Hematopoietic multipotent progenitor cell (in vitro differentiated cells): ENCODE measurements at places on chromosomes 2 and 18.

DNA sequence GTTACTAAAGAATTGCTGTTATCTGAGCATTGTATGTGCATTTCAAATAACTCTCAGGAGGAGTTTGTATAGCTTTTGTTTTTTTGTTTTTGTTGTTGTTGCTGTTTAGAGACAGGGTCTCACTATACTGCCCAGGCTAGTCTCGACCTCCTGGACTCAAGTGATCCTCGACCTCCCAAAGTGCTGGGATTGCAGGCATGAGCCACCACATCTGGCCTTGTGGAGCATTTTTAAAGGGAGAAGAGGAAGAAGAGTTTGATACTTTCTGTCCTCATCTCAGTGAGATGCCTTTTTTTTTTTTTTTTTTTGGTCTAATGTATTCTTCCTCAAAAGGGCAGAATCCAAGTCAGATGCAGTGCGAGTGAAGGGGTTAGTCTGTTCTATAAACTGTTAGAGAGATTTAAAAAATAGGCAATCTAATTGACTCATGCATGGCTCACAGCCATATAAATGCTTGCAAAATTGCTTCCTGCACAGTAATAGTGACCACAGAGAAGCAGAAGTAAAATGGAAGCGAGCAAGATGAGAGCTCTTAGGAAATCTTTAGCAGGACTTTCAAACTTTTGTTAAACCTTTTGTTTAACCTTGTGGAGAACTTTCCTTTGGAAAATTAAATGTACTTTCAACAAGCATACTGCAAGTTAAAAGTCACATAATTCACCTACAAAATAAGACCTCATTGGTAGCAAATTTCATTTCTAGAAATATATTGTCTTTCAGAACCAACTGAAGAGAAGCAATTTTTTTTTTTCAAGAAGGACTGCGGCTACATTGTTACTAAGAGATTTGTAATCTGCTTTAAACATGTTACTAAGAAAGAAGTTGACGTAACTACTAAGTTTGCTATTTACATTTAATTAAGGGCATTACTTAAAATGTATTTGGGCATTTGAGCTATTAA is 52.3 kb upstream of the ROCK1 start:
- DNase-seq: no peak

GRCh38 chr2:159715451-159715850 is 3.1 kb downstream of the MARCHF7 start:
- no peak for DNase-seq

GRCh38 chr2:203167751-203168150 is 71.1 kb upstream of the CYP20A1 start:
- DNase-seq: no peak

- DNase-seq: no peak
Measured at GRCh38 chr2:60518567-60518966, 34.9 kb downstream of the BCL11A start.

DNA sequence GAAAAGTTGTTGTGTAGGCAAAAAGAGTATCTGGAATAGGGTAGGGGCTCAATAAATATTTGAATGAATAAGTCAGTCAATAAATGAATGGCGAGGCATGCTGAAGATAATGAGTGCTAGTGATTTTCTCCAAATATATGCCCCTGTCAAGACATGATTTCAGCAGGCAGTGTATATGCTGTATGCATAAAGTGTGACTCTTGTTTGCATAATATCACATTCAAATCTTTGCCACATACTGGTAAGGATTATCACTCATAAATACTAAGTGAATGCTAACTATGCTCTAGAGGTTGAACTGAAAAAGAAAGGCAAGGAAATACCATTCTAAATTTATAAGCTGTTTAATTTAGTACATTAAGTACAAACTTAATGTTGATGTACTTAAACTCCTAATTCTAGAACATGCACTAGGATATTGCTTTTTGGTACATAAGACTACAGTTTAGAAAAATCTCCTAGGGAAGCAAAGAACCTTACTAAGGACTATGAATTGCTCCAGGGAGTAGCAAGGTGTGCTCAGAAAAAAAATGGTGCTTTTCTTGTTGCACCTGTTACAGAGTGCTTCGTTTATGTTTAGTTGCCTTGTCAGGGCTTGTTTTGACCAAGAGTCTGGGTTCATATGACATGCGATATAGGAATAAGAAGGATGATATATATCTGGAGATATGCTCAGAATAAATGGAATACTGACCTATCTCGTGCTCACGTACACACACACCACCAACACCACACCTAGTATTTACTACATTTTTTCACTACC is 224.0 kb upstream of the TANK start:
- no peak for DNase-seq

DNA sequence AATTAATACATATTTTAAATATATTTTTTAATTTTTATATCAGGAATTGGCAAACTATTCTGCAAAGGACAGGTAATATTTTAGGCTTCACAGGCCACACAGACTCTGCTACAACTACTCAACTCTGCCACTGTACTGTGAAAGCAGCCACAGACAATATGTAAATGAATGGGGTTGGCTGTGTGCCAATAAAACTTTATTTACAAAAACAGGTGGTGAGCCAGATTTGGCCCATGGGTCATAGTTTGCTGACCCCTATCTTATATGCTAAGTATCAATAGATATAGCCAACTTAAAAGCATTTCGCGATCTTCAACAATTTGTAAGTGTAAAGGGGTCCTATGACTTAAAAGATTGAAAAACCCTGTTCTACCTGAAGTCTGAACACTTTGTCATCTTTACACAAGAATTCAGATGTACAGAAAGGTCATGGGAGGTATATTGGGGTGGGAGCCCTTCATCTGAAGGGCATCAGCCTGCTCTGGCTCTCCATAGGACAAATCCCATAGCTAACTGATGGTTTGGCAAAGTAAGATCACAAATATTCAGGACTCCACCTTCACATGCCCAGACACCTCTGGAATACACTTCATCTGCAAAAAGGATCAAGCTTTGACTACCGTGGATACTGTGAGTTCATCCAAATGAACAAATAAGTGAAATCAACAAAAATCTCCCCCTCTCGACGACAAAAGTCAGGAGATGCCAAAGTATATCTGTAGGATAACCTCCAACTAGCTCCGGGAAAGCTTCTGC is 65.9 kb downstream of the C1D start:
- no peak for DNase-seq

DNA sequence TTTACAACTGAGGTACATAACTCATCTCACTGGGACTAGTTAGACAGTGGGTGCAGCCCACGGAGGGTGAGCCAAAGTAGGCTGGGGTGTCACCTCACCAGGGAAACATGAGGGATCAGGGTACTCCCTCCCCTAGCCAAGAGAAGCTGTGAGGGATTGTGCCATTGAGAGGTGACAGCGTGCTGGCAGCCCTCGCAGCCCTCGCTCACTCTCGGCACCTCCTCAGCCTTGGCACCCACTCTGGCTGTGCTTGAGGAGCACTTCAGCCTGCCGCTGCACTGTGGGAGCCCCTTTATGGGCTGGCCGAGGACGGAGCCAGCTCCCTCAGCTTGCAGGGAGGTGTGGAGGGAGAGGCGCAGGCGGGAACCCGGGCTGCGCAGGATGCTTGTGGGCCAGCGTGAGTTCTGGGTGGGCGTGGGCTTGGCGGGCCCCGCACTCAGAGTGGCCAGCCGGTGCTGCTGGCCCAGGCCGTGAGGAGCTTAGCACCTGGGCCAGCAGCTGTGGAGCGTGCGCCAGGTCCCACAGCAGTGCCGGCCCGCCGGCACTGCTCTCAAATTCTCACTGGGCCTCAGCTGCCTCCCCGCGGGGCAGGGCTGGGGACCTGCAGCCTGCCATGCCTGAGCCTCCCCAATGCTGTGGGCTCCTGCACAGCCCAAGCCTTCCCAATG is 44.5 kb upstream of the FAM110C start:
- DNase-seq: no peak

GRCh38 chr18:58513615-58514335 is 115.1 kb downstream of the ALPK2 start:
- DNase-seq: no peak

DNA sequence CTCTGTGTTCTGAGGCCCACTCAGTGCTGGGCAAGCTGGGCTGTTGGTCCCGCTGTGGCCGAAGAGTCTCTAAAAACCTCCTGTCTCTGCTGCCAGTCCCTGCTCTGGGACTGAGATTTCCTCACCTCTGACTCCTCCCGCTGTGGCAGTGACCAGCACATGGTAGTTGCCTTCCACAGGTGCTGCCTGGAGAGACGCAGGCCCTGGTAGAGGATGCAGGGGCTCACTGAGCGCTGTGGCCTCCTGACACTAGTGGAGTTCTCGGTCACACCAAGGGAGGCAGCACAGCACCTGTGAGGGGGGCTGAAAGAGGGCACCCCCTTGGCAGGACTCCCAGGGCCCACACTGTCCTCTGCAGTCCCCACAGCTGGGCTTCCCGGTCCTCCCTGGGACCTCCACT is 3.8 kb upstream of the ASB1 start:
- no peak for DNase-seq

DNA sequence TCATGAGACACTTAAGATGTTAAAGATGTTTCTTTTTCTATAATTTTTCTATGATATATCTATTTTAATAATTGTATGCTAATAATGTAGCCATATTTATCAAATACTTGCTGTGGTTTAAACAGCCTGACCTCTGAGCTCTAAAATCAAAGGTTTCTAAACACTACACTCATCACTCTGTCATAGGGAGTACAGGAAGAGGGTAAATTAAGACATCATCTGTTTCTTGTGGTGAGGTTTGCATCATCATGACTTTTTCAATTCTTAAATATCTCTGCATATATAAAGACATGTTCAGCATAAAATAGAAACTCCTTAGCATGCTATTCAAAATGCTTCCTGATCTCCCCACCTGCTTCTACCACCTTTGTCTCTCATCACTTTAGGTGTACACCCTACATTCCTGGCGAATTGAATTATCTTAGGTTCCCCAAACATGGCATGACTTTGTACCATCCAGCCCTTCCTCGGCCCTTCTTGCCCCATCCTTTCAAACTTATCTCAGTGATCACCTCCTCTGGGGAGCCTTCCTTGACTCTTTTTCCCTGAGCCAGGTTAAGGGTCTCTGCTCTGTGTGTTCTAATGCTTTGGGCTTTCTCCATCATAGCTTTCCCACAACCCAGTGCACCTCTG is 105.3 kb upstream of the TTN start:
- DNase-seq: no peak

DNA sequence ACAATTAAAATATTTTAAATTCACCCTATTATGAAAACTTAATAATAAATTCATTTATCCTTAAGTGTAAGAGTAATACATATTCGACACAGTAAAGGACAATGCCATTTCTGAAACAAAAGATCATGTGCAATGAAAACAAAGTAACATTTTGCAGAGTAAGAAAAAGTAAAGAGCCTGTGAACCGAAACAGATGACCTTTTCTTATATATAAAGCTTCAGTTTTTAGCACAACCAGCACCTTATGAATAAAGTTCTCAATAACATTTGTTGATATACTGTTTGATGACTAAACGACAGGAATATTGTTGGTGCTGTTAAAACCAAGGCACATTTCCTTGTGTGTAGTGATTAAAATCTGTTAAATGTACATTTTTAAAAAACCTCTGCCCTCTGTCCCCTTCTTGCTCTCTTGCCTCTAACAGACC is 1.5 kb downstream of the PELI1 start:
- no peak for DNase-seq

DNA sequence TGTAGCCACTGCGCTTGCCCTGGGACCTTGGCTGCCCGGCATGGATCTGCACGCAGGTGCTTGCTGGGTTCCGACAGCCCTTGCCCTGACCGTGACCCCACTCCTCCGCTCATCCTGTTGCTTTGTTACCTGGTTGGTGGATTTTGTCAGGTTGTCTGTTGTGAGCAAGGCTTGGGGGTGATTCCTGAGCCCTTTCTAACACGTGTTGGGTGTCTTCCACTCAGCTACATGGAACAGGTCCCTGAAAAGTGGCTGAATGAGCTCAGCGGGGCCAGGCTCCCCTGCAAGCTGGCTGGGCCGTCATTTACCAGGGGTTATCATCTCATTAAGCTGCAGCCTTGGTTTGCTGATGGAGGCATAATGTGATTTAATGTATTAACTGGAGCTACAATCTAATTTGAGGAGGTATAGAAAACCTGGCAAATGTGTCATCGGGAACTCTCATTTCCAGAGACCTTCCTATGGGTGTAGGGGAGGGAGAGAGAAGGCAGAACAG is 24.6 kb downstream of the RAMP1 start:
- DNase-seq: no peak

DNA sequence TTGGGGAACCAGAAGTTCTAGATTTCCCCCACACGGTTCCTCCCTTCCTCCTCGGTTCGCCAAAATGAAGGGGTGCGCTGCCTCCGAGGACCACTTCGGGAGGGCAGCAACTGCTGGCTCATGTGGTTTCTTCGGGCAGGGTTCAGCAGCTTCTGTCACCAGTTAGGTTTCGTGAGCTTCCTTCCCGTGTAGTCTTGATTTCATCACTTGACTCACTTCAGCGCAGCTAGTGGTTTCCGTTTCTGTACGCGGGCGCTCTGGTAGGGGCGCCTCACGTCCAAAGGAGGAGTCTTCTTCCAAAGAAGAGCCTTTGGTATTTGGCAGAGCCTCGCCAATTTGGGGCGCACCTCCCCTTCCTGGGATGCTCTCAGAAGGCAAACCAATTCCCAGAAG is 485 bp upstream of the GALNT3 start:
- DNase-seq: peak; percentile 87

GRCh38 chr18:54973046-54973445 is 13.8 kb upstream of the CCDC68 start:
- DNase-seq: no peak

DNA sequence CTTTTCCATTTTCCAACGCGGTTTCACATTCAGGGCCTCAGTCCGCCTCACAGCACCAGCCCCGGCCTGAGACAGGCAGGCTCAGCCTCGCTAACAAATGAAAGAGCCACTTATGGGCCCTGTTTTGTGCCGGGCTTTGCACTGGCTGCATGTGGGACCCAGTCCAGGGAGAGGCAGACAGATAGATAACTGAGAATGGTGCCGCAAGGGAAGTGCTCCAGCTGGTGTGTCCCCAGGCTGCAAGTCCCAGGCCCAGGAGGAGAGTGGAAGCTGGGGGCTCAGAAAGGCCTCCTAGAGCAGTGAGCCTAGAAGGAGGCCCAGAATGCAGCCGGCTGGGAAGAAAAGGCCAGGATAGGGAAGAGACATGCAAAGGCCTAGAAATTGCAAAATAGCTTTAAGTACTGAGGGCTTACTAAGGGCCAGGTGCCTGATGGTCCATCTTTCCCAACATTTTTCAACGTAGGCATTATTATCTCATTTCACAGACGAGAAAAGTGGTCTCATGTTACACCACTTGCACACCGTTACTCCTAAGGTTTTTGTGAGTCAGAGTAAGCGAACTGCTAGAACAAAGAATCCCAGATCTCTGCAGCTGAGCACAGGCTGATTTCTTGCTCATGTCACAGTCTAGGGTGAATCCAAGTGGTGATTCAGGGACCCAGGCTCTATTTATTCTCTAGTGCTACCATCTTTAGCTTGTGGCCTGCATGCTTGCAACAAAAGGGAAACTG is 26.0 kb downstream of the ADRA2B start:
- no peak for DNase-seq
